ENCODE measurements at places on chromosomes 1 and 21.

GRCh38 chr1:17667641-17668040, 87.5 kb upstream of the ACTL8 start:
- DNase-seq = no peak

- DNase-seq = no peak
Measured at GRCh38 chr1:93081716-93082115, 2.6 kb downstream of the MTF2 start.

DNA sequence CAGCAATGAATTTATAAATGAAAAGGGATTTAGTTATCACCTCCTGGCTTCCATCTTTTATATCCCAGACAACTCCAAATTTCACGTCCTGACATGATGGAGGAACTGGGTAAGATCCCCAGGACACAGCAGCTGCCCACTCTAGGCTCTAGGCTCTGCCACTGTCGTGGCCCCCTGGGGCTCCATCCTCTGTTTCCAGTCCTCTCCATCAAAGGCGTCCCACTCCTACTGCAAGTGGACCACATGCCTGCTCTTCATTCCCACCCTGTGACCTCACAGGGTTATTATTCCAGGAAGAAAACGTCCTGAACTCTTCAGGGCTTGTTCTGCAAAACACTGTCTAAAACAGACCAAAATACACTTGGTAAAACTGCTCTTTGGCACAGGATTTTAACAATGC, 11.9 kb downstream of the URB1 start:
- DNase-seq = no peak

- no peak for DNase-seq
Measured at GRCh38 chr1:11505591-11506538, 26.9 kb downstream of the DISP3 start.

GRCh38 chr1:117841117-117841650, 88.2 kb downstream of the GDAP2 start:
- DNase-seq = no peak

- DNase-seq = no peak
Measured at GRCh38 chr1:181126871-181127587, 38.5 kb downstream of the IER5 start.

- no peak for DNase-seq
Measured at GRCh38 chr1:235504122-235504493, at the start of gene B3GALNT2. Gene B3GALNT2, minus strand, starts transcription at chr1:235504452. Its CDS starts 200 bp downstream, at chr1:235504252.

- peak; percentile 16 for DNase-seq
Measured at GRCh38 chr1:48691429-48692001, 85.2 kb downstream of the BEND5 start.

- DNase-seq = no peak
Measured at GRCh38 chr21:45543371-45543709, 1.1 kb upstream of the SLC19A1 start.

GRCh38 chr1:166488327-166488726, 321.5 kb upstream of the FAM78B start:
- DNase-seq = no peak

- no peak for DNase-seq
Measured at GRCh38 chr1:84795966-84796600, 96.9 kb downstream of the LPAR3 start.

DNA sequence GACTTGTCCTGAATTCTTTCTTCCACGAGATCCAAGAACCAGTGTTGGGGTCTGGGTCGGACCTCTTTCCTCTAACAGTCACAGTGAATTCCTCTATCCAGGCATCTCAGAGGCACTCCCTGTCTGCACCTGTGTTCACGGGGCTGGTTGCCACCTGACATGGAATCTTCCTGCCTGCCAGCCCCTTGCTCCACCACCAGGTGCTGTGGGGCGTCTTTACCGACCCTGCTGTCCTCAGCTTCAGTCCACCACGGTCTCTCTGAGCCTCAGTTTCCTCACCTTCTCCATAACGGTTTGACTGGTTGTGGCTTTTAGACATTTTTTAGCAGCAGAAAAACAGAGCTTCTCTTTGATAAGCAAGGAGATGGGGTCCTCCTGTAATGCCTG, 62.7 kb downstream of the SDC3 start:
- DNase-seq = no peak

DNA sequence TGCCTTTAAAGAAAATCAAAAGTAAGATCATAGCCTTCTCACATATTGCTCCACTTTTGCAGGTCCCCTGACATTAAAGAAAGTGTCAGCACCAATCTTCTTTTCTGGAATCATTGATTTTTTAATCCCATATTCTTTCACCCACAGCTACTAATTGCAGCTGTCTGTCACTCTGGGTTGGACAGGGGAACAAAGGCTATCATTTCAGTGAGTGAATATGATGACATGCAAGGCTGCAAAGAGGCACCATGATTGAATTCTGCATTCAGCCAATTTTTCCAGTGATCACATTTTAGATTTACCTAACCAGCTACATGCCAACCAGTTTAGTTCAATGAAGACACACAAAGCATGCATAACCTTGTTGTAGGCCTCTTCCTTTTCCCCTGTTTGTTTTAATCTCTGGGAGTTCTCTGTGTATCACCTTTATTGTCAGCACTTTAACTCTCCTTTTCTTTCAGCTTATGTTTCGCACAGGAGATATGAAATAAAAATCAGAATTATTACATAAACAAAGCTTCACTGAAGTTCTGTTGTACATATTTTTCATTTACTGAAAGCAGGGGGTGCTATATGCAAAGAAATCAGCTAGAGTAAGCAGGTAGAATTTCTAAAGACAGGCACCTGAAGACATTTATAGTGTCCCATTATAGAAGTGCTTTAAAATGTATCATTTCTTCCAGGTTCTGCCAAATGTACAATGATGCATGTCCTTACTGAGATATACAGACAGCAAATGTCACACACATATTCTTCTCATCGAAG, 584.8 kb downstream of the PLA2G4A start:
- no peak for DNase-seq

DNA sequence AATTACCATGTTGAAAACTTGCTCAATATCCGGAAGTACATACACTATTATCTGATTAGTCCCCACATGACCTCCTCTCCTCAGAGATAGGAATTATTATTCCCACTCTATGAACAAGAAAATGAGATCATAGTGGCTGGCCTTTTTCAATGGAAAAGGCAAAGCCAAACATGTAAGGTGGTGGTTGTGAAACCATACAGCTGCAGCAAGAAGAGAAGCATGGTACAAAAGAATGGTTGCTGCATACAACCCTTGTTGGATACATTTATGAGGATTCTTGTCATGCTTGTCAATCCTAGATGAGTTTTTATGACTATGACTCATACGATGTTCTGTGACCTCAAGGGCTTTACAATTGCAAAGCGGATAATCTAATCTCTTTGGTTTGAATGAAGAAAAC, 514.7 kb downstream of the PLPP3 start:
- DNase-seq = no peak

- no peak for DNase-seq
Measured at GRCh38 chr1:40844079-40844478, 18.1 kb downstream of the CITED4 start.

DNA sequence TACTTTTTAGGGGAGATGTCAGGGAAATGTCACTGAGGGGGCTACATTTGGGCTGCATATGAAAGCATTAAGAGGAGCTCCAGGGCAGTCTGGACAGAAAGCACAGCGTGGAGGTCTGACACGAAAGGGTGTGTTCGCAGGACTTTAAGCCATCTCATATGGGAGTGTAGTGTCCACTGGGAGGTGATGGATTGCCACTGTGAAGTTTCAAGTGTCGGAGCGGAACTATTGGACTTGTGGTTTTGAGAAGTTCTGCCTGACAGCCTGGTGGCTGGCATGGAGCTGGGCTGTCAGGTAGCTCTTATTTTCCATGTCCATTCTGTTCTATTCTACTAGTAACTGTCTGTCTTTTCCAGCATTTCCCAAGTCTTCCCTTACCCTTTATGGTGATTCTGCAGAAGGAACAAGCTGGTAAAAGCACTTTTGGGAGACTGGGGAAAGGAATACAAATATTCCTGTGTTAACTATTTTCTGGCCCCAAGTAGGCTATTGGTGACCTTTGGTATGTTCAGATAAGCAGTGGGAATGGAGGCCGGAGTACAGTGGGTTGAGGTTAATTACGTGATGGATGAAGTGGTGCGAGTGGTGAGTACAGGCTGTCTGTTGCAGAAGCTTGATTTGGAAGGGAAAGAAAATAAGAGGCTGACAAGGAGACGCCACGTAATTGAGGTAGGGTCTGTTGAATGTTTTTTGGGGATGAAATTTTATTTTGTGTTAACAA, 19.3 kb downstream of the B3GALT5 start:
- no peak for DNase-seq

GRCh38 chr21:17613242-17613676, 558 bp upstream of the BTG3 start:
- no peak for DNase-seq

DNA sequence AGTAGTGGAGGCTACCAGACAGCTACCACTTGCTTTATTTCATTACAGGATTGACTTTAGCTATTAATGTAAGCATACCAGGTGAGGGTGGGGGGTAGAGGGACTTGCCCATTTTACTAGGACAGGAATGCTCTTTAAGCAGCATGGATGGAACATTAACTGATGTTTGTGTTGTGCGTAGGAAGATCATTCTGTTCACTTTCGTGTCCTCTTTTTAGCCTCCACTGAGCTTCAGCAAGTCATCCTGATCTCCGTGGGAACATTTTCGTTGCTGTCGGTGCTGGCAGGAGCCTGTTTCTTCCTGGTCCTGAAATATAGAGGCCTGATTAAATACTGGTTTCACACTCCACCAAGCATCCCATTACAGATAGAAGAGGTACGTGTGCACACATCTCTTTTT, 29.3 kb downstream of the IFNGR2 start:
- DNase-seq = no peak

DNA sequence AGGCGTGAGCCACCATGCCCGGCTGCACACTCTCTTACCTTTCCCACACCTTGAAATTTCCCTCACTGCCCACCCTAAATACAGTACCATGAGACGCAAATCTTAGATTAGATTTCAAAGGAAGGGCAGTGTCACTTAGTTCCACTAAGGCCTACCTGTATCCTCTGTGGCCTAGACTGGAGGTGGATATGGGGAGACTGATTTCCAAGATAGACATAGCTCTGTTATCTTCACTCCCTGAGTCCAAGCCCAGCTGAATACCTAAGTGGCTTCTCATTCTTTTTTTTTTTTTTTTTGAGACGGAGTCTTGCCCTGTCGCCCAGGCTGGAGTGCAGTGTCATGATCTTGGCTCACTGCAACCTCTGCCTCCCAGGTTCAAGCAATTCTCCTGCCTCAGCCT, 89.0 kb downstream of the SLC16A1 start:
- DNase-seq = no peak

DNA sequence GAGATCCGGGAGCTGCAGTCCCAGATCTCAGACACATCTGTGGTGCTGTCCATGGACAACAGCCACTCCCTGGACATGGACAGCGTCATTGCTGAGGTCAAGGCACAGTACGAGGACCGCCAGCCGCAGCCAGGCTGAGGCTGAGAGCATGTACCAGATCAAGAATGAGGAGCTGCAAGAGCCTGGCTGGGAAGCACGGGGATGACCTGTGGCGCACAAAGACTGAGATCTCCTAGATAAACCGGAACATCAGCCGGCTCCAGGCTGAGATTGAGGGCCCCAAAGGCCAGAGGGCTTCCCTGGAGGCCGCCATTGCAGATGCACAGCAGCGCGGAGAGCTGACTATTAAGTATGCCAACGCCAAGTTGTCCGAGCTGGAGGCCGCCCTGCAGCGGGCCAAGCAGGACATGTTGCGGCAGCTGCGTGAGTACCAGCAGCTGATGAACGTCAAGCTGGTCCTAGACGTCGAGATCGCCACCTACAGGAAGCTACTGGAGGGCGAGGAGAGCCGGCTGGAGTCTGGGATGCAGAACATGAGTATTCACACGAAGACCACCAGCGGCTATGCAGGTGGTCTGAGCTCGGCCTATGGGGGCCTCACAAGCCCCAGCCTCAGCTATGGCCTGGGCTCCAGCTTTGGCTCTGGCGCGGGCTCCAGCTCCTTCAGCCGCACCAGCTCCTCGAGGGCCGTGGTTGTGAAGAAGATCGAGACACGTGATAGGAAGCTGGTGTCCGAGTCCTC, 25.5 kb downstream of the ETV3L start:
- DNase-seq = peak; percentile 61

- no peak for DNase-seq
Measured at GRCh38 chr1:182611787-182612186, 7.6 kb upstream of the RGS16 start.

GRCh38 chr1:188056011-188056410, 1227.3 kb downstream of the PLA2G4A start:
- DNase-seq = no peak

- DNase-seq = no peak
Measured at GRCh38 chr1:220565670-220566069, 37.7 kb downstream of the MARK1 start.

DNA sequence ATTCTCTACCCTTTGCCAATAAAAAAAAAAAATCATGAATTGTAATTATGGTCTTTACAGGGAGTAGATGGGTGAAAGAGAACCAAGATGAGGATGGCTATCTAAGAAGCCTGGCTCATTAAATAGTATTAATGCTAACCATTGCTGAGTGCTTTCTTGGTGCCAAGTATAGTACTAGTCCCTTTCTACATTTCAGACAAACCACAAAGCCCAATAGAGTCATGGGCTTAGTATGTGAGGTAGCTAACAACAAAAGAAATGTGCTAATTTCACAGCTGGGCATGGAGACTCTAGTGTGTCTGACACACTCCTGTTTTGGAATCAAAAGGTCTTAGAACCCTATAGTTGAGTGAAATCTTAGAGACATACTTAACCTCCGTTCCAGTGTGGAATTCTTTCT, 84.5 kb upstream of the ESRRG start:
- DNase-seq = no peak

DNA sequence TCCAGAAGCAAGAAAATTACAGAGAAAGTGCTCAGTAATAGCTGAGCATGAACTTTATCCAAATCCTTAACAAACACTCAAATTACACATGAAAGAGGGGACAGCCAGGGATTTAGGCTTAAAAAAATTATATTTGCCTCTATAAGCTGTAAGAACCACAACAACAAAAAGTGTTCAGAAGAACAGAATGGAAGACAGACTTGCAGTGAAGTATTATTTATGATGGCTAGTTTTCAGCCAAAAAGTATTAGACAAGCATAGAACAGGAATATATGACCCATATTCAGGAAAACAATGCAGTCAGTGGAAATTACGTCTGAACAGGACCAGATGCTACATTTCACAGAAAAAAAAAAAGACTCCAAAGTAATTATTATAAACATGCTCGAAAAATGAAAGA, 1246.3 kb downstream of the NCAM2 start:
- DNase-seq = no peak

- DNase-seq = peak; percentile 38
Measured at GRCh38 chr1:243264717-243265116, 8.9 kb downstream of the SDCCAG8 start.

DNA sequence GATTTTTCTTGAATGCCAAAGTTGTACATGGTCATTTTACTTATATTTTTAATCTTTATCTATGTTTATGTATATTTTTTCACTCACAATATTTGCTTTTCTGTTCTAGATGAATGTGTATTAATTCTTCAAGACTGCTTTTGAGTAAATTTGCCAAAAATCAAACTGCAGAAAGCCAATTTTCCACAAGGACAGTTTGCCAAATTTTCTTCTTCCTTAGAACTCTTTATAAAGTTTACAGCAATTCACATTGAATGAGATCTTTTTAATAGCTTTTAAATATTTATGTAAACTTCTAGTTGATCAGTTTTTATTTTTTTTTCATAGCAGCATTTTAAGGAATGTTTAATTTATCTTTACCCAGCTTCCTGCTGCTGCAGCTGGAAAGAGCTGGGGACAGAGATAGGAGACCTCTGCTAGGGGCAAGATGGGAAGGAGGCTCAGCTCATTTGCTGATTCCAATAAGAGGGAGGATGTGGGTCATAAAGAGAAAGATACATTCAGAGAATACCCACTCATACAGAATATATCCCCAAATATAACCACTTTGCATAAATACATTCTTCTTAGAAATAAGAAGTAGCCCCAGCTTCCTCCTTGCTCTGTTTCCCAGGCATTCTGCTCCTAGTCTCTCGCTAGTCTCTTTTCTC, 93.0 kb downstream of the ODF2L start:
- DNase-seq = no peak

Measured in GM12865 (cell line).